Naive thymus-derived CD8-positive, alpha-beta T cell (primary cell): ENCODE measurements at places on chromosomes 6 and 20. TPM values are rescaled to one million over a fixed set of nuclear protein-coding genes. Genes with fewer than 3 reads are reported as not detected.

BMP2 gene
- not detected for total RNA-seq

BTBD3 gene
- total RNA-seq, result 0.86 TPM

GMDS gene
- 11.4 TPM for total RNA-seq

GRCh38 chr20:40443753-40444152, 245.3 kb downstream of the MAFB start:
- no peak for DNase-seq

DNA sequence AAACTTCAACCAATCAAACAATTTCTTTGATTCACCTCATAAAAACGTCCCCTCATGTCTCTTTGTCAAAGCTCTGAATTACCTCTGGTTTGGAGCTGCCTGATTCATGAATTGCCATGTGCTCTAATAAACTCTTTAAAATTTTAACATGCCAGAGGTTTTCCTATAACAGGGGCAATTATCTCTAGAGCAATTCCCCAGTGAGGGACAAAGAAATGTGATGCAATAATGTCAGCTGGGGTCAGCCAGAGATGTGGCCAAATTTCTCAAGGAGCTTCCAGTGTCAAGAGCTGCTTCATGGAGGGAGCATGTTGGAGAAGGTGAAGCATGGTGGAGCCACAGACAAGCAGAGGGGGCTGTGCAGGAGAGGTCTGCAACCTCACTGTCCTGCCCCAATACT, 38.7 kb upstream of the RFPL4B start:
- no peak for DNase-seq

DACT2 gene
- total RNA-seq, result not detected

C2 gene
- 3.8 TPM for total RNA-seq

DNA sequence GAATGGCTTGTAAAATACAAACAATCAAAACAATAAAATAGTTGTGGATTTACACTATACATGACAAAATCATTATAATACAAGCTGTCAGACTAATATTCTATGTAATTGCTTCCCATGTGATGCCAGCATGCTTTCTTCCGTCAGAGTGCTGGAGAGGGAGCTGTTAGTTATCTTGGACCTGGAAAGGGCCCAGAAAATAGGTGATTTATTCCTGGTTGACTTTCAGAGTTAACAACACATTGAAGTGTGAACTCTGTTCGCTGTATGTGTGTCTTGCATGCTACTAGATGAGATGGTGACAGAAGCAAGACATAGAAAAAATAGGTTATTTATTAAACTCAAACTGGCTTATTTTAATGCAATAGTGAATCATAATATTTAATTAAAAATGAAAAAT, 70.2 kb downstream of the CDYL start:
- no peak for DNase-seq

SYNDIG1 gene
- total RNA-seq, result not detected

DNA sequence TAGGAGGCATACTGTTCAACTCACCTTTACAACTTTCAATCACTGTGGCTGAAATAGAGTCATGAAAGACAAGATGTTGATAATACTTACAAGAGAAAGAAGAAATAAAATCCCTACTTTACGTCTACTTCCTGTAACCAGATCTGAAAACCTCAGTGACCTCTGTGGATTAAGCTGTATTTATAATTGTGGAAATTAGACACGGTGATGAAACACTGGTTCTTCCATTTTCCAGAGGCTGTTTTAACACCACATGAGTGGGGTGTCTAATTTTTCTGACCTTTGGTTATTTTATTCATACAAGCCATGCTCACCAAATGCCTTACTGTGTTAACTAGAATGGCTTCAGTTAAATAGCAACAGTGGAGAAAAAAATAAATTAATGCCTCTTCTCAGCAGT, 58.5 kb upstream of the HIVEP1 start:
- DNase-seq, result no peak

ULBP3 gene
- 0.93 TPM for total RNA-seq

TRIM15 gene
- total RNA-seq, result not detected

DNA sequence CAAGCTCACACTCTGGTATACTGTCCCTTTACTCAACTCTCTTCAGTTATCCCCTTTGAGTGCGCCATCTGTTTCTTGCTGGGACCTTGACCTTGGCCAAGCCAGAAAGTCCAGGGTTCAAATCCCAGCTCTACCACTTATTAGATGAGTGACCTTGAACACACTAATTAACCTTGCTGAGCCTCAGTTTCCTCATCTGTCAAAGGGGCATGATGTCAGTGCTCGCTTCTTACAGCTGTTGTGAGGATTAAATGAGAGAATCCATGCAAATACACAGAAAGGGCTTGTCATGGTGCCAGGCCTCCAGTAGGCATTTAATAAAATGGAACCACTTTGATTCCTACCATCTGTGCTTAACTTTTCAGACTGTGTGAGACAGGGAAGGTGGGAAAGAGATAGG, 34.3 kb downstream of the C6orf132 start:
- no peak for DNase-seq

DNA sequence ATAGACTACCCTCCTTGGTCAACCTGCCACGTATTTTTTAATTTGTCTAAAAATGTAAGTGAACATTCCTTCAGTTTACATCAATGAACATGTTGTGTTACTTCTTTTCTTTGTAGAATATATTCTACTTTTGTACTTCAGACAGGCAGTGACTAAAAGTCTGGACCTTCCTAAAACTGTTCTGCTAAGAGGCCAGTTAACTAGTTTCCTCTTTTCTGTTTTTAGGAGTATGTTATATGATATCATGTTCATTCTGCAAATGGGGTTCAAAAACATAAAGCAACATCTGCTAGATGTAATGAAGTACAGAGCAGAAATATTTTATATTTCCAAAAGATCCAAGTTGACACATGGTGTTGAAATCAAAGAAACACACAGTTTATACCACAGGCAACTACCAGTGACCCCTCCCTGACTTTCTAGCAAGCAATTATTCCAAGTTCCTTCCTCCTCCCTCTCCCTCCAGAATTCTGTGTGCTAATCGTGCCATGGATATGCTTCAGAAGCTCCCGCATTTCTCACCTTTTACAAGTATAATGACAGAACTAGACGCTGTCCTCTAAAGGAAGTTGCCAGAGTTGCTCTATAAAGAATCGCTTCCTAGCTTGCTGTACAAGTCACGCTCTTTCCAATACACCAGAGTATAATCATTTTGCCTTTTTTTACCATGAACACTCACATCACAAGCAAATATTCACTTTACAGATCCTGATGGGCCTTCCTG, 64.7 kb downstream of the ARHGAP18 start:
- no peak for DNase-seq

- no peak for DNase-seq
These were observed 121.2 kb upstream of the LAMP5 start for GRCh38 chr20:9392892-9393857.

GRCh38 chr20:17298171-17298570, 71.3 kb downstream of the PCSK2 start:
- DNase-seq, result no peak

DNA sequence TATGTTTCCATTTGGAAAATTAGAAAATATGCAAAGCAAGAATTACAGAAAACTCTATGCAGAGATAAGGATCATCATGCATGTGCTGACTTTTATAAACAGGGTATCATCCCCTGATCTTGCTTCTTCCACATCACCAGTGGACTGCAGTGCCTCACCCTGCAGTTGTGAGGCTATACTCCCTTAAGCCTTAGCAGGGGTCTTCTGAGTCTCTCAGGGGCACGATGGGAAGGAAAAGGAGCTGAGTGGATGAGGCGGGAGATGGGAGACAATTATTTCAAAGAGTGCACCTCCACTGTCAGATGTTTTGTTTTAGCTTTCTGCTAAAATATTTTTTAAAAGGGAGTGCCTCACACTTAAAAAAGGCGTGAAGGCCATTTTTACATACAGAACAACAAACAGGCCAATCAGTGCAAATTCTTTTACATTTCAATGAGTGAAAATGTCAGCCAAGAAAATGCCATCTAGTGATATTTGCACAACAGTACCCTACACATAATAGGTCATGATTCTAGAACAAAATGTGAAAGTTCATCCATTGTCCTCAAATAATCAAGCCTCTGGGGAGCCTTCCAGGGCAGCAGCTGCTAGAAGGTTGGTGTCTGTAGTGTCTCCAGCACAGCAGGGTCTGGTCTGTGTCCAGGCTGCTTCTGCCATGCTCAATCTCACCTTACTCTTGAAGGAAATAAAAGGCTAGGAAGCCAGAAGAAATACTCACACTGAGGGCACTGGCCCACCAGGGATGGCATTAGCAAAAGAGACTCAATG, 13.2 kb upstream of the SERPINB9 start:
- DNase-seq, result no peak

DNA sequence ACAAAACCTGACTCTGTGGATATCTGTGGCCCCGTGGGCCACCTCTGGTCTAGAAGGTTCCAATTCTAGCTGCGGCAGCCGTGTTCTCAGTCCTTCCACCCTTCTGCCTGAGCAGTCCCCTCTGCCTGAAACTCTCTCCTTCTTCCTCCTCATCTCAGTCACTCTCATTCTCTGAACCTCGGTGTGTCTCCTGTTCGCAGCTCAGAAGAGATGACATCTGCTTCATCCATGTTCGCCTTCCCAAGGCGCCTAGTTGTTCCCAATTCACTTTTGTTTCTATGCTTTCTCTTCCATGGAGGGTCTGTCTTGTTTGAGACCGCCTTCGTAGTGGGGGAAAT, 95.5 kb downstream of the CEBPB start:
- no peak for DNase-seq

DNA sequence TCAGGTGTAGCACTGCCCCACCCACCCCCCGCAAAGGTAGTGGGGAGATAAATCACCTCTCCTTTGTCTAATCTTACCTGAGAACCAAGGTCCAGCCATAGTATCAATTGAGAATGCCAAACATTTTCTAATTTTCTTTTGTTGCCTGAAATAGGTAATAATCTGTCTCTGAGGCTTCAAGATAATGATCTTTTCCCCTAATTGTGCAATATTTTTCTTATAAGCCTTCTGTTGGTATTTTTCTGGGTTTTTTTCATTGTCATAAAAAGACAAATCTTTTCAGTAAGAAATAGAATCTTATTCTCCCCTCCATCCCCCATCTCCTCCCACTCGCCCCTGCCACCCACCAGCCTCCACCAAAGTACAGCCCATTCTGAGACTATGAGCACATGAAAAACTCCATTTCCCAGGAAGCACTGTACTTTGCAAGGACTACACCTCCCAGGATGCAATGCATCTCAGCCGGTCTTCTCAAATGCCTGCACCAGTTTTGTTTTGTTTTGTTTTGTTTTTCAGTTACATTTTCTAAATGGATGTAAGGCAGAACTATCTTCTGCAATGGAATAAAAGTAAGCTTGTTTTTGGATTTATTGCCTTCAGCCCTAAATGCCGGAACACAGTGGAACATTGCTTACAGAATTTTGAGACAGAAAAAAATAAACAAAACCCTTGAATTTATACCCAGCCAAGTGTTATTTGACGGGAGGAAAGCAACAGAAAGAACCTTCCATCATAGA, 268.0 kb downstream of the TFAP2A start:
- DNase-seq, result peak; percentile 19

- no peak for DNase-seq
These were observed 36.5 kb downstream of the NOX3 start for GRCh38 chr6:155419161-155419560.

DNA sequence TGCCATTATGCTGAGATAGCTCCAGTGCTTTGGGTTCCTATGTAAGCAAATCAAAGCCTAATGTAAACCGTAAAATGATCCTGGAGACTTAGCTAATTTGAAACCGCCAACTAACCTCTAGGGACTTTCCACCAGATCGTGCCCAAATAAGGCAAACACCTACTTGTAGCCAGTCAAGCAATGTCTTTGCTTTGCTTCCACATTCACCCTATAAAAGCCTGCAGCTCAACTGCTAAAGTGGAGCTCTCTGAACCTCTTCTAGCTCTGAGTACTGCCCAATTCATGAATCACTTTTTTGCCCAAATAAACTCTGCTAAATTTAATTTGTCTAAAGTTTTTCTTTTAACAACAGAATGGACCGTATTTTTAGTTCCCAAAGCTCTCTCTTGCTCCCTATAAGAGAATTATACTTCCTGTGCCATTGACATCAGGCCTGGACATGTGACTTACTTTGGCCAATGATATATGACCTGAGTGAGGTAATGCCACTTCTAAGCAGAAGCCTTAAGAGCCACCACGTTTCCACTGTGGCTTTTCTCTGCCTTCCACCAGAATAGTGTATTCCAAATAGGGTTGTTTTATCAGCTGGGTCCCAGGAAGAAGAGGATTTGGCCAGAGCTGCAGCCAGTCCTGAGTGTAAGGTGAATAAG, 34.8 kb upstream of the PSMF1 start:
- no peak for DNase-seq

RAET1E gene
- total RNA-seq, result not detected

COL19A1 gene
- total RNA-seq, result 2.1 TPM

RPS21 gene
- total RNA-seq, result 3,496 TPM

OPN5 gene
- total RNA-seq, result not detected

CST5 gene
- not detected for total RNA-seq

DNA sequence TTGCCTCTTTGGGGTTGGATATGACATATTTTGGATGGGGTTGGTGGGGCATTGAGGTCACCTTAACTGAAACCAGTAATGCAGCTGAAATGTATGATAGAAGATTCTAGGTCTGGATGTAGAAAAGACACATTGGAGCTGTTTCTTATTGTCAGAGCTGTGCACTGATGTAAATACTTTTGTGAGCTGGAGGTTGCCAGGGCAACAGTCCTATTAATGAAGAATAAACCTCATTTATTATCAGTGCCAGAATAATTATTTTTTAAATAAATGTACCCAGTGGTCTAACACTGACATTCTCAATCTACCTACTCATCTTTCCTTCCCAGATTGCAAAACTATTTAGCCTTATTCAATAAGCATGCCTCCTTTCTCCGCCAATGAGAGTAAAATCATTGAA, 57.0 kb downstream of the CAP2 start:
- no peak for DNase-seq

DNA sequence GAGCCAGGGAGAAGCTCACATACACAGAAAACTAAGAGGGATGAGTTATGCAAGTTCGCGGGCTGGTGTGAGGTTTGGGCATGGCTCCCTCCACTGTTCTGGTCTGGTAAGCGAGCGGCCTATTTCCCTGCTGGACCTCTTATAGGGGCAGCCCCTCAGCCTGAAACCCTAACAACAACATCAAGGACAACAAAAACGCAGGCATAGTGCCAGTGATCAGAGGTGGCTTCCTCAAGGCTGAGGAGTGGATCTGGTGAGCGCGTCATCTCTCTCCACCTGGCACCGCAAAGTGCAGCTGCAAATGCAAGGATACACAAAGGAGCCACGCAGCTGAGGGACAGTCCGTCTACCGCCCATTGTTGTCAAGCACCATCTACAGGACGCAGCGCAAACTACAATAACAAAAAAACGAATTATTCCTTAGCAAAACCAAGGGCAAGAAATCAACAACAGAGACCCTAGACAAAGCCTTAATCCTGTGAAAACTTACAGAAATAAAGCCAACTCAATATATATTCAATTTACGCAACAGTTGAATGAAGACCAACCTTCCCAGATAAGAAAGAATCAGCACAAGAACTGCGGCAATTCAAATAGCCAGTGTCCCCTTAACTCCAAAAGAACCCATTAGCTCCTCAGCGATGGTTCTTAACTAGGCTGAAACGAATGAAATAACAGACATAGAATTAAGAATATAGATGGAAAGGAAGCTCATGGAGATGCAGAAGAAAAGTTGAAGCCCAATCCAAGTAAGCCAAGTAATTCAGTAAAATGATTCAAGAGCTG, 9.2 kb upstream of the DEFB110 start:
- no peak for DNase-seq

SPTLC3 gene
- 0.71 TPM for total RNA-seq

GRCh38 chr6:92150553-92150952, 1268.8 kb downstream of the EPHA7 start:
- no peak for DNase-seq
